Glutamatergic neuron (in vitro differentiated cells): ENCODE measurements at places on chromosomes 5 and 9. TPM values are rescaled to one million over a fixed set of nuclear protein-coding genes. Genes with fewer than 3 reads are reported as not detected.

The TTF1 gene
- total RNA-seq = 18.0 TPM

The ANKRD31 gene
- 0.42 TPM for total RNA-seq

The PCDHGA6 gene
- total RNA-seq = 6.3 TPM

The ZNF483 gene
- 6.5 TPM for total RNA-seq

The BTNL3 gene
- not detected for total RNA-seq

The FYB1 gene
- total RNA-seq = not detected

The UBE2QL1 gene
- total RNA-seq = 4.5 TPM

The F2RL2 gene
- total RNA-seq = not detected

The CCIN gene
- total RNA-seq = 0.22 TPM

The GFRA3 gene
- total RNA-seq = 1.1 TPM

The TCERG1 gene
- total RNA-seq = 122 TPM

The SAXO1 gene
- total RNA-seq = 0.37 TPM

The IL17B gene
- total RNA-seq = 0.88 TPM

The TAF11L5 gene
- total RNA-seq = 0.83 TPM

The CEP72 gene
- total RNA-seq = 43.9 TPM

The CDKN2AIPNL gene
- total RNA-seq = 41.3 TPM

The UNC13B gene
- total RNA-seq = 90.7 TPM

The ECSCR gene
- total RNA-seq = not detected

DNA sequence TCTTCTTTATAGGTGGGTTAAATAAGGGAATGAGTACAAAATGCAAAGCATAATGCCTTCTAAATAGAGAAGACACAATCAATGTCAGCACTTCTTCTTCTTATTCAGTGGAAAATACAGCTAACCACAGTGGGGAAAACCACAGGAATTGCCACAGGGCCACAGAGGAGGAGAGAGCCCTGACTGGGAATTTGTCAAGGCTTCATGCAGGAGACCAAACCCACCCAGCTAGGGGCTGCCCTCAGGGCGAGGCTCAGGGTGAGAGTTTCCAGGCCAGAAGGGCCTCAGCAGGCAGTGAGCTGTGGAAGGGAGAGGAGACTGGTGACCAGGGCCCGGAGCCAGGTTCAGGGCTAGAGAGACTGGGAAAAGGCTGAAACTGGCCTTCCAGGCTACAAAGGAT, 279.1 kb downstream of the MSX2 start:
- DNase-seq = no peak

DNA sequence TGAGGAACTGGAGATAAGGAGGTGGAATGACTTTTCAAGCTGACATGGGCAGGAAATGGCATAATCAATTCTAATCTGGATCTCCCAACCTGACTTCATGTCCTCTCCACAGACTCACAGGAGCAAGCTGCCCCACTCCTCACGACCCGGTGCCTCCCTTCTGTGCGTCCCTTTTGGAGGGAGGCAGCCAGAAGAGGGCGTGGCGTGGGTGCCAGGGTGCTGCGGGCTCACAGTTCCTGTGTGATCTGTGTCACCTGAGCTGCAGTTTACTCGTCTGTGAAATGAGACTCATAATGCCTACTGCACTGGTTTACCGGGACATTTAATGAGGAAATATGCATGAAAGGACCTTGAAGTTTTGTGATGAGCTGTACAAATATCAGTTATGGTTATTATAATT, 207.4 kb downstream of the DAB2IP start:
- no peak for DNase-seq

GRCh38 chr9:112119225-112120029, 55.7 kb downstream of the SUSD1 start:
- DNase-seq = no peak

DNA sequence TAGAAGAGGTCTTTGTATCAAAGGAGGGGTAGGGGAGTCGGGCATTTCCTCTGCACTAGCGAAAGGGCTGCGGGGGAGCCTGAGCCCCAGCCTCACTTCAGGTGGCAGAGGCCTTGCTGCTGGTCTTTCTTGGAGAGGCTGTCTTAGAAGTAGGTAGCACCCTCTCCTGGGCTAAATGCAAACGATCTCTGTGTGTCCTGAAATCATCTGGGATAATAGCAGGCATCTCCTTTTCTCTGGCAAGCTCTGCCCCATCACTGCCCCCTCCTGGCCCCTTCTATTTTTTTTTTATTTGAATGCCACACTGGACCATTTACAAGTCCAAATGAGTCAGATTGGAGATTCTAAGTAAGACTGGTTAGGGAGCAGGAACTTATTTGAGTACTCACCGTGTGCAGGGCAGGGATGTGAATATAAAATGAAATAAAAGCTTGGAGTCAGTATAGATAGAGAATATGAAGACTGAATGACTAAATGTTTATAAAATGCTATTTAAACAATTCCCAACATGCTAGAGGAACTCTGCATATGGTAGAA, 137.1 kb downstream of the FGF1 start:
- peak; percentile 51 for DNase-seq

- DNase-seq = no peak
Observed at GRCh38 chr5:154276973-154277331, 86.4 kb downstream of the GALNT10 start.

GRCh38 chr9:34253460-34253837, 74.6 kb downstream of the UBAP1 start:
- DNase-seq = no peak

DNA sequence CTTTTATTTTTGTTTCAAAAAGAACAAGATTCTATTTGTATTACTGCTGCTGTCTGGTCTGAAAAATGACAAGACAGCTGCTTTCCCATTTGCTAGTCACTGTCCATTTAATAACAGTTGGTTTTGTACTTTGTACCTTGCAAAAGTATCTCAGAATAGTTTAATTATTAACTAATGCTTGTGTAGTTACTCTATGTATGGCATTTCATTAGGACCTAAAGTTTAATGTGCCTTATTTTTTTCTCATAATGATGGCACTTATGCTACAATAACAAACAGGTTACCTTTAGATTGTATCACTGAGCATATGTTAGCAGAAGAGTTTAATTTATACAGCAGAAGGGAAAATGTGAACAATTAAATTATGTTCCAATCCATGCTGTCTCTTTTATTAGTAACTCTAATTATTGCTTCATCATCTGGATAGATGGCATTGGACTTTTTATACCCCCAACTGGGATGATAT, 134.2 kb downstream of the CDH10 start:
- DNase-seq = no peak

DNA sequence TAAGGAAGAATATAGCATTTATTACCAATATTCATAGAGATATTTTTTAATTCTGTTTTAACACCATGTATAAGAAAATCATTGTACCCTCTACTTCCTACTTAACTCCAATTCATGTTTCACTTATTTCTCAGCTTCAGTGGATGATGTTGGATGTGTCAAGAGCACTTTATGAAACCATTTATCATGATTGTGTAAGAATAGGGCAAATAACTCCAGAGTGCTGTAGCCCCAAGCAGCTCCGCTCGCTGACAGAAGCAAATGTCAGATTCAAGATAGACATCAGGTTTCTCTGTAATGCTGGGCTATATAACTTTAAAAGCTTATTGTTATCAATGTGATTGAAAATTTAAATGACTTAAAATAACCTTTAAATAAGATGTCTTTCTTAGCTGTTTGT, 50.4 kb downstream of the MAST4 start:
- DNase-seq = no peak

DNA sequence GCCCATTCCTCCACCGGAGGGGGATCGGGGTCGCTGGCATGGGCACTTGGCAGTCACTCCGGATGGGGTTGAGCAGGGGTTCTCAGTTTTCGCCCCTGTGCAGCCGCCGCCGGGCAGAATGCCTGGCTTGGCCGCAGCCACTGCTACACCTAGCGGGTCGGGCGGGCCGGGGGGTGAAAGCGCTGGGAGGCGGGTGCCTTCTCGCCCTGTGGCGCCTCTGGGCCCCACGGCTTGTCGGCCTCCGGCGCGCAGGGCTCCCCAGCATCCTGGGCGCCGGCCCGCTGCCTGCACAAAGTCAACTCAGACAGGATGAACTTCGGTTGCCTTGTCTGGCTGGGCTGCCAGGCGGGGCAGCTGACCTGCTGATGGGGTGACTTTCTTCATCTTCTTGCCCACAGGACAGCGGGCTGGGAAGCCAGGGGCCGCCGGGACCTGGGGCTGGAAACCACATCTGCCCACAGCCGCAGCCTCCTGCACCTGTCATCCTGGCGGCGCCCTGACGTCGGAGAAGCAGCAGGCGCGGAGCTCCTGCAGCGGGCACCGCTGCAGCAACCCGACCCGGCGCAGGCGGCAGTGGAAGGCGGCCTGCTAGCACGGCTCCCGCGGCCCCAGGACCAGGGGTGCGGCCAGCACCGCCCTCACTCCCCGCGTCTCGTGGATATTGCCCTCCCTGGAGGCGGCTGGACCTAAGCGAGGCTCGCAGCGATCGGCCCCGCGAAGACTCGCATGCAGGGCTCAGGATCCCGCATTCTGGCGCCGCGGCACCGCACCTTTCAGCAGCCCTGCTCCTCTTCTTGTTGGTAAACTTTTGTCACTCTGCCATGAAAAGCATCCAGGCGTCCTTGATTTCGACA, 1.3 kb upstream of the ANKRD18A start:
- peak; percentile 67 for DNase-seq

GRCh38 chr5:44932922-44933585, 124.3 kb downstream of the MRPS30 start:
- no peak for DNase-seq

- no peak for DNase-seq
Observed at GRCh38 chr9:5838884-5839571, 6.1 kb upstream of the ERMP1 start.

DNA sequence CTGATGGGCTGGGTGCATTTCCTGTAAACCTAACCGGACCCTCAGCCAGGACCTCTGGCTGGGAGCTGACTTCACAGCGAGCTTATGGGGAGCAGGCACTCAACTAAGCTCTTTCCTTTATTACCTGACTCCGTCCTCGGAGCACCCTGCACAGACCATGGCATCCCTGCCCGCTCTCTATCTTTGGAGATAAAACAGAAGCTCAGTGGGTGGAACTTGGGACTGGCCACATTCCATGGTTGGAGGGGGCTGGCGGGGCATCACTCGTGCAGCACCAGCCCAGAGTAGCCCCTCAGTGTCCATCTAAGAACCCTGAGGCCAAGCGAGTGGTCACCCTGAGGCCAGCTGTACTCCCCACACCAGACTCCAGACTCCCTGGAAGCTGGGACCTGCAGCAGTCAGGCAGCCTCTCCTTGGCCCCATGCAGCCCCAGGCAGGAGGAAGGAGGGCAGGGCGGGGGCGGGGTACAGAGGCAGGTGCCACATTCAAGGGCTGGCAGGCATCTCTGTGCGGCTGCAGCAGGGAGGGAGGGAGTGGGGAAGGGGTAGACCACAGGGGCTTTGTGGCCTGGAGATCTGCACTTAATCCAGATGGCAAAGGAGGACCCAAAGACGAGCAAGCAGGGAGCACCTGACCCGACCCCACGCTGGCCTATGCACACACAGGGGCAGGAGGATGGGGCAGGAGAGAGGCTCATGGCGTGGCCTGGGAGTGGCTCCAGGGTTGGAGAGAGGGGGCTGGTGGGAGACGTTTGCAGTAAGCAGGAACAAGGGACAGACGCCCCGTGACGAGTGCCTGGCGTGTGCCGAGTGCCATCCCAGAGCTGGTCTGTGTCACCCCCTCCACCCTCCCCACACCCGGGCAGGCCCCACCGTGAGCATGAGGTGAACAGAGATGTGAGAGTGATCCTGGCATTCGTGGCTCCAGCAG, 26.1 kb downstream of the GLT6D1 start:
- DNase-seq = no peak

DNA sequence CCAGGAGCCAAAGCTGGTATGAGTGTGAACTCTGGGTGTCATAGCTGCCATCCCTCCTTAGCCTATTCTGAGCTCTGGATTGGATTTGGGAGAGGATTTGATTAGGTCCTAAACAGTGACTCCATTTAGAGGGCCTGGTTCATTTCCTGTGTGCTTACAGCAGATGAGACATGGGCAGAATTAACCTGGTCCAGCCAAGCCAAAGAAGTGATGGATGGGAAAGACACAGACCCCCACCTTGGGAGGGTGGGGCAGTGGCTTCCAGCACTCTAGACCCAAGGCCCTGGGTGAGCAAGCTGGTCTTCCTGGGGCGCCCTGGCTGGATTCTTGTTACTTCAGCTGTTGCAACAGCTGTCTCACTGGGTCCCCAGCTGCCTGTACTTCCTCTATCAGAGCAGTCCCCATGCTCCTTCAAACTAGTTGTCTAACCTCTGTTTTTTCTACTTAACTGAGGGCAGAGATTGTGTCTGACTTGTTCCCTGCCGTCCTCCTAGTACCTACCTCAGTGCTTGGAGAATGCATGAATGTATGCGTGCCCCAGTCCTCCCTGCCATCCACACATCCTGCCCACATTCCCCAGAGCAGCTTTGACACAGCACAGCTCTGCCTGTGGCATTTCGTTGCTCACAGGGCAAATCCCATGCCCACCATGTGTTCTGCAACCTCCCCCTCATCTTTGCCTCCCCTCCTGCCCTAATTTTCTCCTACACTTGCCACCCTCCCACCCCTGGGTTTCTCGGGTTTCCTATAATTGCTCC, 115.9 kb downstream of the RGS3 start:
- DNase-seq = no peak

DNA sequence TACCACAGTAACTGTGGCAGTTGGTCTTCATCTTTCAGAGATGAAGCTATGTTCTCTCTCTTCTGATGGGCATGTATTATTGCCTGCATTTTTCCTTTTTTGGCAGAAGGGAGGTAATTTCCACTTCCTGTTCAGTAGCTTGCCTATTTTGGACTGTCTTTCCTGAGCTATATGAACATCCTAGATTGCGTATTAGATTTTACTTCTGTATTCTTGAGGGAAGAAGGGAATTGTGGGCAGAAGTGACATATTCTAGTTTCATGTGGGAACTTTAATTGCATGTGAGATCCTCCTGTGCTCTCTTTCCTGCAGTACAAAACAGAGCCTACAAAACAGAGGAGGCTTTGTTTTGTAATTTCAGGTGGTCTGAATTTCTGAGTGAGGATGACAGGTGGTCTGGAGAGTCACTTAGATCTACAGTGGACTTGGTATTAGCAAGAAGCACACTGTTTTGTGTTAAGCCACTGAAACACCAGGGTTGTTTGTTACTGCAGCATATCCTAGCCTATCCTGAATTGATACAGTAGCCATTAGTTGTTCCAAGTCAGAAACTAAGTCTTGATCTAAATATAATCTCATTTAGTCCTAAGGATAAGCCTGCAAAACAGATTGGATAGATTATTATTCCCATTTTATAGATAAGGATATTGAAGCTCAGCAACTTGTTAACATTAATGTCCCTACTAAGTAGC, 68.1 kb downstream of the AOPEP start:
- no peak for DNase-seq

DNA sequence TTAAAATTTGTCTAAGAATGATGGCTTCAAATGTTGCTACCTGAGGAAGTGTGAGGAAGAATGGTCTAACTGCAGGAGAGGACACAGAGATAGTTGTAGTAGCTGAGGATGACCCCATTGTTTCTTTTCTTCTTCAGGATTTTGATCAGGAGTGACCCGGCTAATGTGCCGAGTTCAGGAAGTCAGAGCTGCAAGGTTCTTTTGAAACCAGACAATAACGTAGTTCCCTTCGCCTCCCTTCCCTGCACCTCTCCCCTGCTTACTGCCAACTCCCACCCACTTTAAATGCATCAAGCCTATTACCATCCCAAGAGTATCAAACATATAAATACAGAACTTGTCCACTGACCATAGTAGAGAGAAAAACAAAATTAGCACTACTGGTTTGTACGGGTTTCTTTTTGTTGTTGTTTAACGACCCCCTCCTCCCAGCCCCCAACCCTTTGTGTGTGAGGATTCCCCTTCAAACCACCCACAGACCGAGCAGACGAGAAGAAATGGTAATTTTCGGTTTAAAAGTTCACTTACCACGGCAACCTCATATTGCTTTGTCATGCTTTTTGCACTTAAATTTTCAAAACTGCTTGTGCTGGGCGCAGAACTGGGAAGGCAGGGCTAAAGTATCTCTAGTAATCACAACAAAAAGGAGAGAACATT, 23.5 kb upstream of the ELAVL2 start:
- no peak for DNase-seq

GRCh38 chr9:91116211-91116610, 245.5 kb downstream of the AUH start:
- no peak for DNase-seq
